ENCODE measurements at places on chromosomes 7 and 10.
A peak's percentile ranks its signal among the peaks of the same experiment; 100 is the strongest.

DNA sequence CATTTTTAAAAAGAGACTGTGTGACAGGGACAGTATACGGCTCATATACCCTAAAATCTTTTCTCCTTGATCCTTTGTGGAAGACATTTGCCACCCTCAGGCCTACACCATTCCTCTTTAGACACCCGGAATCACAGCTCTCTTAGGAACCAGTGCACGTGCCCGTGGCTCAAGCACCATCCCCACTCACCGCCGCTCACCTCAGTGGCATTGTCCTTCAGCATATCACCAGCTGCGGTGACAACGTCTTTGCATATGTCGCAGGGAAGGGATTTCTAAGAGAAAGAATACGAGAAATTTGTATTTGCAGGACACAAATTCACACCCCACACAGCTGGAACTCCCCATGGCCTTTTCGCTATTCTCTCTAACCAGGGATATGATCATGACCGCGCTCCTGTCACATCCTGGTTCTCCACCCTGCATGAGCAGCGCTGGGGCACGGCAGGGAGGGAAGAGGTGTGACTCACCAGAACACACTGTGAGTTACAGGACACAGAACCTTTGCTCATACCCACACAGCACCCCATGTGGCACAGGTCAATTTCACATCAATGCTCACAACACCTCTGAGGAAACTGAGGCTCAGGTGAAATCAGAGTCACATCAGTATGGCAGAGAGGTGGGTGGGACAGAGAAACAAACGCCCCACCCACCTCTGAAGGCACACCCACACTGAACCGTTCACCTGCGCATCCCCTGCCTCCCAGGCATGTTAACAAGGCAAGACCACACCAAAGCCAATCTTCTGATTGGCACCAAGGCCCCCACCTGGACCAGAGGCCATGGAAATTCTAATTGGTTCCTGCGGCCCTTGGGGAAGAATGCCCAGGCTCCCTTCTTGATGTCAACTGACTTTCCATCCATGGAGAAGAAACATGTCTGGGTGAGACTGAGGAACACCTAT is 19.2 kb downstream of the PSAP start:
- no peak for DNase-seq

- DNase-seq = no peak
Measured at GRCh38 chr10:74775099-74775498, 51.3 kb upstream of the KAT6B start.

DNA sequence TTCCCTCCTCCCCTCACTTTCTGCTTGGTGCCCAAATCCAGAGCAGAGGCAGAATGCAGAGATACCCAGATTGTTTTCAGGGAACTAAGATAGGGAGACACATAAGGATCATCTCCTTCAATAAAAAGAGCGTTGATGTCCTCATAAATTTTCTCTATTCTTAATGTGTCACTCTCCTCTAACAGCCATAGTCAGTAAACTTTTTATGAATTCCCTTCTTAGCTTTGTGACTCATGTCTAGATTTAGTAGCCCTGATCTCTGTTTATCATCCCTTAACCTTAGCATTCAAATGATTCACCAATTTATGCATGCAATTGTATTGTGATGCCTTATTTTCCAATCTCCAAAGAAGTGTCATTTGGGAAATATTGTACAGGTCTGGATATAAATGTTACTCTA is 995.5 kb upstream of the C7orf33 start:
- no peak for DNase-seq

GRCh38 chr7:44489955-44490350 is 505 bp downstream of the NUDCD3 start:
- DNase-seq = peak; percentile 79

DNA sequence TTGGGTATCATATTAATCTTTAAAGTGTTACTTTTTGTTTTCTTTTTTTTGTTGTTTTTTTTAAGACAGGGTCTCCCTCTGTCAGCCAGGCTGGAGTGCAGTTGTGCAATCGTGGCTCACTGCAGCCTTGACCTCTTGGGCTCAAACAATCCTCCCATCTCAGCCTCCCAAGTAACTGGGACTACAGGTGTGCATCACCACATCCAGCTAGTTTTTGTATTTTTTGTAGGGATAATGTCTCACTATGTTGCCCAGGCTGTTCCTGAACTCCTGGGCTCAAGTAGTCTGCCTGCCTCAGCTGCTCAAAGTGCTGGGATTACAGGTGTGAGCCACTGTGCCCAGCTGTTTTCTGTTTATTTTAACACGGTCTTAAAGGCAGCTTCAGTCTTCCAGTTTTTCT is 23.3 kb downstream of the KMT2E start:
- DNase-seq = no peak

GRCh38 chr7:104453190-104453589 is 124.8 kb downstream of the LHFPL3 start:
- no peak for DNase-seq

GRCh38 chr10:51082857-51083256 is 8.6 kb downstream of the PRKG1 start:
- DNase-seq = no peak

DNA sequence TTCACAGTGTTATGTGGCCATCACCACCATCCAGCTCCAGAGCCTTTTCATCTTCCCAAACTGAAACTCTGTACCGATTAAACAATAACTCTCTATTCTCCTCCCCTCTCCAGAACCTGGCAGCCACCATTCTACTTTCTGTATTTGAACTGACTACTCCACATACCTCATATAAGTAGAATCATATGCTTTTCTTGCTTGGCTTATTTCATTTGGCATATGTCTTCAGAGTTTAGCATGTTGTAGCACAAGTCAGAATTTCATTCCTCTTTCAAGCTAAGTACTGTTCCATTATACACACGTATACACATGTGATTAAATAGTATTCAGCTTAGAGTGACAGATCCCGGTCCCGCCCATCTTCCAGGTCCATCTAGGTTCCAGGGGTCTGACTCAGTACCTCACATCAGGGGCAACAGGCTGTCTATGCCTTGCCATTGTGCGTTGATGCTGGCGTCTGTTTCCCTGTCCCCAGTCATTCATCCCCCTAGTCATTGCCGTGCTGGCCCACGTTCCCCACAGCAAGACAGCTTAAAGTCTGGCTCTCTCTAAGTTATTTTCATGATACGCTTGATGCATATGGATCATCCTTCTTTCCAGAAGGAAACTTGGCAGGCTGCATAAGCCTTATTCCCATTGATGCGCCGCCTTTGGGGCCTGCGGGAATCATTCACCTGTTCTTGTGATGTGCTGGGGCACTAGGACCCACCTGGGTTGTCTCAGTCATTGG is 108.3 kb downstream of the CHN2 start:
- DNase-seq = no peak

DNA sequence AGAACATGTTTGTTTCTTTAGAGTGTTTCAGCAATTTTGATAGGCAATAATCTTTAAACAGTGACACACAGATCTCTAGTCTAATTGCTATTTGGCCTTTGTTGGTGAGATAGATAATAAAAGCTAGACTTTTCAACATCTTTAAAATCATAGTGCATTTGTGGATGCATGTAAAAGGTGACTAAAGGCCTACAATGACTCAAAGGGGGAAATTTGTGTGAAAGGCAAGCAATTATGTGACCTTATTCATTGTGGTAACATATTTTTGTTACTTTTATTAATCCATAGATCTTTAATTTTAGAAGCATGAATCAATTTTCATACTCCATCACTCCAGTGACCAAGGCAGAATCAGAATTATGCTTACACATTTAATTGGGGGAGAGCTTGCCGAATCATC is 299.7 kb downstream of the DGKB start:
- no peak for DNase-seq

Measured in activated effector memory CD4-positive, alpha-beta T cell treated with anti-CD3 and anti-CD28 coated beads, Interleukin-2, amount 50 U/mL, for 16 hours (primary cell).